ENCODE measurements at places on chromosomes 1 and 21.

- no peak for DNase-seq
Observed at GRCh38 chr1:51916587-51917405, 38.3 kb upstream of the NRDC start.

DNA sequence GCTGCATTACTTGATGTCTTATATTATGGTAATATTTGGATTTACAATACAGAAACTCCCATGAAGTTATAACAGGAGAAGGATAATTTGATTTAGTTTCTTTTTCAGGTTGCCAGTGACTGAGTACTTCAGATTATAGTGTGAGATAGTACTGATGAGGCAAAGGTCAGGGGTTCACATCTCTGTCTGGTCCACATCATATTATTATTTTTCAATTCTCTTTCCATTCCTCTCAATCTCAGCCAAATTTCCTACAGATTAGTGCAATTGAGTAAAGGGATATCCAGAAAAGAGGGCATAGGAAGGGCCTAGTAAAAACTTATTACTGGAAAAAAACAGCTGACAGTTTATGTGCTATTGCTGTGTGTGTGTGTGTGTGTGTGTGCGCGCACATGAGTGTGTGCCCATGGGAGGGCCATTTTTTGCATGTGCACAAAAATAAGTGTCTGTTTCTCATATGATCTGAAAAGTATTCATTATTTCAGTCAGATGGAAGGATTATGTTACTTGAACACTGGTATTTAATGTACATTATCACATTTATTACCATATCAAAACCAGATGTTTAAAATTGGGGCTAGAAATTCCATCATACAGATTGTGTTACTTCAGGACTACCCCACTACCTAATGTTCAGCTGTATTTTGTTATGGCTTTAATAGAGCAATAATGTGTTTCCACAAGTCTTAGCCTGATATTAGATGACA lies 78.3 kb upstream of the KCNK2 start:
- no peak for DNase-seq

GRCh38 chr1:210428696-210429095 lies 100.0 kb downstream of the HHAT start:
- DNase-seq = no peak

GRCh38 chr1:165143437-165144065 lies 213.0 kb downstream of the LMX1A start:
- DNase-seq = no peak

GRCh38 chr21:21463456-21463855 lies 465.2 kb downstream of the NCAM2 start:
- DNase-seq = no peak

- no peak for DNase-seq
Observed at GRCh38 chr1:46452931-46453325, 36.7 kb upstream of the DMBX1 start.

GRCh38 chr1:53557369-53557768 lies 98.2 kb downstream of the DMRTB1 start:
- no peak for DNase-seq

GRCh38 chr1:180271272-180272255 lies 41.5 kb downstream of the LHX4 start:
- no peak for DNase-seq

GRCh38 chr1:57304591-57304990 lies 119.3 kb downstream of the DAB1 start:
- no peak for DNase-seq

- no peak for DNase-seq
Observed at GRCh38 chr1:7988576-7988975, 27.1 kb downstream of the PARK7 start.

- no peak for DNase-seq
Observed at GRCh38 chr1:107315652-107316051, 174.8 kb downstream of the NTNG1 start.

- no peak for DNase-seq
Observed at GRCh38 chr1:156847591-156848460, 11.1 kb downstream of the INSRR start.

DNA sequence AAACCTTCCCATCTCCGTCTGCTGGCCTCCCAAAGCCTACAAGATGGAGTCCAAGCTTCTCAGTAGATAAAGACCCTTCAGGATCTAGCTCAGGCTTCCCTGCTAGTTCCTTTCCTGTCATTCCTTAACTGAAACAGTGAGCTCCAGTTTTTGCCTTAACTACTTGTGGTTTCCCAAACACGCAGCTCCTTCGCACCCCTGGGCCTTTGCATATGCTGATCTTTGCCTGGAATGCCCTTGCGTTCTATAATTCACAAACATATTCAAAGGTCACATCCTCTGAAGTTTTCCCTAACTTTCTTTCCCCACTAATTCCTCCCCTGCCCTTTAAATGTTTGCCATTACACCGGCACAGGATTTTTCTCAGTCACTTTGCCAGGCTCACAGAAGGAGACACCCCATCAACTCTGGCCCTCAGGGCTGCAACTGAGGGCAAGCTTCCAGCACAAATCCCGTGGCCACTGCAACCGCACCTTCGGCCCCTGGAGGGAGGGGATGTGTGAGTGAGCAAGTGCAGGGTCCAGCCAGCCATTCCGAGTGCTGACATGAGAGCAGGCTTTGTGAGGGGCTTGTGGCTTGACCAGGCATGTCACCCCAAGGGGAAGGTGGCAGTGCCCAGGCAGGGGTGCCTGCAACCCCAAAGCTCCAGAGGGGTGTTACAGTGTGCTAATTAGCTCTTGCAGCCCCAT lies 41.3 kb downstream of the RAB3B start:
- DNase-seq = no peak

DNA sequence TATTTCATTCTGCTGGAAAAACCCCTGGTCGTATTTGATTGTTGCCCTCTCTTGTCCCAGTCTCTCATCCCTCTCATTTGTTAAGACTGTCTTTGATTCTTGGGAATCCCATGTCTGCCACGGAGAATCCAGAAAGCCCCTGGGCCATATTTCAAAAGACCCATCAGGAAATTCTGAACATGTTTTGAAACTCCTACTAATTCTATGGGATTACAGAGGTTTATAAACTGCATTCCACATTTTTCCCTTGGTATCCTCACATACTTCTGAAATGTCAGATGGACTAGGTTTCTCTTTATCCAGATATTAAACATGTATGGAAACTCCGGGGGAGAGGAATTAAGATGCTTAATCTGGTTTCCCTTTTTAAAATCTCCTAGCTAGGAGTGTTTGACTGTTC lies 80.0 kb downstream of the HUNK start:
- no peak for DNase-seq

DNA sequence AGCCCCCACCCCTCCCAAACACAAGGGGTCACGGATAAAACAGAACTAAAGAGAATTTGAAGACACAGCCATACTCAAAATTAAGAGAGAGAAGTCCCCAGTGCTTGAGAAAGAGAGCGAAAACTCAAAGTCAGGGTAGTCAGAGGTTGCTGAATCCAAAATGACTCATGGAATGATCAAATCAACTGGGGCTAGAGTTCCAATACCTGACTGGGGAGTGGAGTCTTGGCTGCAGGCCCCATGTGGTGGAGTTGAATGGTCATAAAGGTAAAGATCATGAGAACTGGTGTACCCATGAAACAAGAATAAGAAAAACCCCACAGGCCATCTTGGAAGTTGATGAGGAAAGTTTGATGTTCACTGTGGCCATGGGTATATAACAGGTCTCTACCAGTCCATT lies 84.5 kb upstream of the LRRN2 start:
- DNase-seq = no peak

- no peak for DNase-seq
Observed at GRCh38 chr1:236320214-236320613, 38.5 kb upstream of the ERO1B start.

DNA sequence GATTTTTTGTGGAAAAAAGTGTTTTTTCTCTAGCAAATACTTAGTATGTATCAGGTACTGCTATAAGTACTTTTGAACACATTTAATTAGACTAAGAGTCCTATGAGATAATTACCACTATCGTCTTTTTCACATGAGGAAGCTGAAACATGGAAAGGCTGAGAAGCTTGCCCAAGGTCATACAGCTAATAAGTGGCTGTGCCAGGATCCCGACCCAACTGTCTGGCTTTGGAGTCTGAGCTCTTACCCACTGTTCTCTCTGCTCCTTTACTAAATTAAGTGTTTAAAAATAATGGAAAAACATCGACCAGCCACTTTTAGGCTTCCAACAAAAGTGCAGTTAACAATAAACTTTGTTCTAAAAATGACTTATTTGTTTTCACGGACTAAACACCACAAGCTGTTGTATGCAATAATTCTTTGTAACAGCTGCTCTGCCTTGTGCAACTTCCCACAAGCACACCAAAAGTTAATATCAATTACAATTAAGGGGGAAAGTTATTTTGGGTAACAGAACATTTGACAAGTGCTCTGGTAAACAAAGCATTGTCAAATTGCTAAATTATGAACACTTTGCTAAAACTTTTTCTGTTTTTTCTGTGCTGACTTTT lies 75.7 kb downstream of the CRB1 start:
- no peak for DNase-seq

DNA sequence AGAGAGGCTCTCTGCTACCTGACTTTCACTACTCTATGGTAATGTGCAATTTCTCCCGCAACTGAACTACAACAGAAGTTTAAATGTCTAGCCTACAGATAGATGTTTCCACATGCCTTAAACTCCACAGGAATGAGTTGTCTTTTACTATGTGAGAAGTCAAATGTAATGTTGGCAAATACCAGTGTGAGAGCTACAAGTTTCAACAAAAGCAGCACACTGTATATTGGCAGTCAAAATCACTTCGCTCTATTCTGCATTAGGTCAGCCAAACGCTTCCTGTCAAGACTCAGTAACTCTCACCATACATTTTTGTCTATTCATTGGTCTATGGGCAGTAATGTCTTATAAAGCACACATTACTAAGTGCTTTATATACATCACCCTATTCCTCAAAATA lies 41.9 kb downstream of the LUZP1 start:
- no peak for DNase-seq

GRCh38 chr1:27429029-27429425 lies 36.6 kb downstream of the GPR3 start:
- no peak for DNase-seq

GRCh38 chr1:173946380-173946921 lies 29.3 kb upstream of the SERPINC1 start:
- DNase-seq = no peak

DNA sequence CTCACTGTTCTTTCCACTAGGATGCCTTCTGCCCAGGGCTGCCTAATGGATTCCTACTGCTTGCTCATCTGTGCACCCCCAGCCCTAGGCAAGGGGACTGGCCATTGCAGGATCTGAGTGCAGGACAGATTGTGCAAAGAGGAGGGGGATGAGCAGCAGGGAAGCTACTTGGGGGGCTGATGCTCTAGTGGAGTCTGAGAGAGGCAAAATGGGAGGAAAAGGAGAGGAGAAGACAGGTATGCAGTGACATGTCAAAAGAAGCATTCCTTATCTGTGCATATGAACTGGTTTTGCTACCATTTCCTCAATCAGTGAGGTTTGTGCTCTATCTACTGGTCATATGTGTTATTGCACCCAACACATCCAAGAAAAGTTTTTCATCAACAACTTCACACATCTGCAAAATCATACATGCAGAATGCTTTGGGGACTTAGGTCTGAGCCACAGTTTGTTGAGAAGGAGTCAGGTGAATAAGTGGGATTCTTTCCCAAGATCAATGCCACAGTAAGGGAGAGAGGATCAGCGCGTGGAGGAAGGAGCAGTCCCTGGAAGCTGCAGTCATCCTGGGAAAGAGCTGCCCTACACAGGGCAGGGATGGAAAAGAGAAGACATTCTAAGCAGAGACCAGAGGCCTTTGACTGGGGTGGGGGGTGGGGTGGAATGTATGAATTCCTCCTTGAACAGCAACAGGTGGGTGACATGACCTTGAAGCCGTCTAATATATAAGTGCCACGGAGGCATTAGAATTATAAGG lies 14.4 kb downstream of the SLC5A9 start:
- DNase-seq = no peak

GRCh38 chr1:110283677-110284076 lies 55.5 kb upstream of the RBM15 start:
- no peak for DNase-seq

DNA sequence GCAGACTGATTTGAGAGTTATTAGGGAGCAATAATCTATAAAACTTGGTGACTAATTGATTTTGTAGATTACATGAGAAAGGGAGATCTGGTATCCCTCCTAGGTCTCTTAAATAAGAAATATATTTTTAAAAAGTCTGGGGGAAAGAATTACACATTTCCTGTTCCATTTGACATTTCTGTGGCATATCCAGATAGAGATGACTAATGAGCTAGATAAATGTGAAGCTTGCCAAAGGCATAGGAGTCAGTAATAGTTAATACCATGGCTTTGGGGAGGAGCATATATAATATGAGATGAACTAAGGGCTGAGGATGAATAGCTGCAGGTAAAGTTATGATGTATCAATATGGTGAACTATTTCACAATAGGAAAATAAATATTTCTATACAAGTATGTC lies 663.7 kb downstream of the PTPRC start:
- no peak for DNase-seq

- DNase-seq = no peak
Observed at GRCh38 chr1:206497363-206497762, 10.0 kb upstream of the RASSF5 start.

GRCh38 chr1:227733309-227733705 lies 1.8 kb downstream of the JMJD4 start:
- no peak for DNase-seq

GRCh38 chr1:243345205-243345604 lies 89.4 kb downstream of the SDCCAG8 start:
- DNase-seq = no peak

- DNase-seq = no peak
Observed at GRCh38 chr1:17802164-17802563, 47.0 kb downstream of the ACTL8 start.

DNA sequence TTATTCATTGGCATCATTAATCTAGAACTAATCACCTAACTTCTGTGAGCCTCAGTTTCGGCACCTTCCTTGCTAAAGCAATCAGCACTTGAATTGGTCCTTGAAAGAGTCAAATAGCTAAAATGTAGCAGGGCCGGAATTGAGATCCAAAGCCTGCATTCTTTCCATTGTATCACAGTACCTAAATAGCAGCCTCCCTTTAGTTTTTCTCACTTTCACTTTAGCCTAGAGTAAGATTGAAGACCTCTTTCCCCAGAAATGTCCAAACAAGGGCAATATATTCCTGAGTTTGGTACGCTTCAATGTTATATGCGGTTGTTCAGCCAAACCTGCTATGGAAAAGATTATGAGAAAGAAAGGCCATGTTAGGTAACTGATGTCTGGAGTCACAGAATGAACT lies 121.9 kb upstream of the BMP8A start:
- no peak for DNase-seq

All from CD8-positive, alpha-beta memory T cell (primary cell).